Naive thymus-derived CD4-positive, alpha-beta T cell (primary cell): ENCODE measurements at places on chromosomes 7 and 10. TPM values are rescaled to one million over a fixed set of nuclear protein-coding genes. Genes with fewer than 3 reads are reported as not detected.

DNA sequence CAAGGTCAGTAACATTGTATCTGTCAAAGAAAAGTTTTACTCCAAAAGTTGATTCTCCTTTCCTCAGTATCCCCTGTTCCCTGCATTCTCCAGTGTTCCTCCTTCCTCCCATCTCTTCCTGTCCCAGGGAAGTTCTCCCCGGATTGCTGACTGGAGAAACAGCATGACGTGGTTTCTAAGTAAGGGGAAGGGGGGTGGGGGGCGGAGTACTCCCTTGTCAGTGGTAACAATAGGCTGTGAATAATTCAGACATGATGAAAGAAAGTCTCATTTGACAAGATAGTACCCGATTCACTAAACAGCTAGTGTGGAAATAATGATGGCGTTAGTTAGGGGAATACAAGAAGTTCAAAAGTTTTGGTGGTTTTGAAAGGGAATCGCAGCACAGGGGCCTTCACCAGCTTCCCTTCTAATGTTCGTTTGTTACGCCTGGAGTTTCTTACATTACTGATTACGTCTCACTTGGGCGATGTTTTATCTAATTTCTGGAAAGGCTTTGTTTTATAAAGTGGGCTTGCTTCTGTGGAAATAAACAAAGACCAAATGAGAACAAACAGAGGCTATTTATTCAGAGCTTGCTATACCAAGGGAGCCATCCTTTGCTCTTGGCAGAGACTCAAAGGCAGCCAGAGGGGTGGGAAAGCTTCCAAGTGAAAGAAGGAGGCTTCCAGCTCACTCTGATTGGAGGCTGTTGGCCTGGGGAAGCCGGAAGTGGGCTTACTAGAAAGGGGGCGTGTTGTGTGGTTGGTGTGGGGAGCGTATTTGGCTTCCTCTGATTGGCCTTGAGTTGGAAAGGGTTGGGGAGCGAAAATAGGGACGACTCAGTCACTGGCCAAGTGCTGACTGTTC is 453.7 kb downstream of the SDK1 start:
- no peaks in the 10 kb centered on the region for H3K36me3 ChIP-seq
- no peak overlapping the region for H3K4me3 ChIP-seq
- no peak overlapping the region for H3K27ac ChIP-seq
- DNase-seq: no peak
- H3K27me3 ChIP-seq: no peaks in the 10 kb centered on the region

DNA sequence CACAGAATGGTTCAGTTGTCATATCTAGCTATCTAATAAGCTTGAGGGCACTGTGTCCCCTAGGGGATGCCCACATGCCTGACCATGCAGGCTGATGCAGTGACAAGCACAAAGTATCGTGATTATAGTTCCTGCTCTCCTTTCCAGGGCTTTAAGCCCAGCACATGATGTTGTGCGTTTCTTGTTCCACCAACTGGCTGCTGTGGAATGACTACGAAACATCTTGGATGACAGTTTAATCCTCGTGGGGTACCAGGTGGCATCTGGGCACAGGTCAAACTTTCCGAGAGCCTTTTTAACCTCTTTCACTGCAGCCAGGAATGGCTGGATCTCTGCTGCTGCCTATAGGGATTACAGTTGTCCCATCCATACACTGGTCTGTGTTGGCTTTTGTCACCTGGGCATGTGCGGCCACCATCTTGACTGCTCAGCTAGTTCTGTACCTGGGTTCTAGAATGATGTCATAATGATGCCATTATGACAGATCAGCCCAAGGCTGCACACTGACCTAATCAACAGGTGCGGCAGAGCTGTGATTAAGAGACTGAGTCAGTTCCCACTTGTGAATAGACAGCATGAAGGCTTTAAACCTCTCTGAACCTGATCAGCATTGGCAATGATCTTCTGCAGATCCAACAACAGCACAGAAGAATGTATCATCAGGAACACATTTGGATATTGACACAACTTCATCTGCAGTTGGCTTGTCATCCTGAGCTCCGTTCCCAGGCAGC is 144.1 kb downstream of the DLG5 start:
- no peak overlapping the region for H3K4me3 ChIP-seq
- H3K27me3 ChIP-seq: no peaks in the 10 kb centered on the region
- H3K27ac ChIP-seq: no peak overlapping the region
- H3K4me1 ChIP-seq: no peaks in the 10 kb centered on the region

GRCh38 chr10:127979566-127979965 is 72.7 kb downstream of the PTPRE start:
- no peak overlapping the region for H3K27ac ChIP-seq
- H3K27me3 ChIP-seq: no peaks in the 10 kb centered on the region
- H3K4me1 ChIP-seq: no peaks in the 10 kb centered on the region
- H3K4me3 ChIP-seq: no peak overlapping the region

DNA sequence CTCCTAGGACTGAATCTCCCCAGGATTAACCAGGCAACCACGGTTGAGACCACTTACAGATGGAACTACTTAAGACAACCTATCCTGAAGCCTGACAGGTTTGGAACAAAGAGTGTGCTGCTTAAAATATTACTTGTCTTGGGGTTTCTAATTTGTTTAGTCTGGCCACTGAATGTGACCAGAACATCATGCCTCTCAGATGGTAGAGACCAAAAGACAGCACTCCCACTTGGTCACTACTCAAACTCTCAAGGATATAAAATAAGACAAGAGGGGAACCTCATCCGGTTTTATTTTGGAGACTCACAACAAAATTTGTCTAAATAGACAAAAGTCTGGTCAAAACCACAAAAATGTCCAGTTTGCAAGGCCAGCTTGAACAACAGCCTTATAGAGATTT is 15.3 kb downstream of the MRPL32 start:
- no peak overlapping the region for H3K4me3 ChIP-seq
- H3K27me3 ChIP-seq: no peaks in the 10 kb centered on the region
- H3K27ac ChIP-seq: no peak overlapping the region
- DNase-seq: no peak
- no peaks in the 10 kb centered on the region for H3K36me3 ChIP-seq

- DNase-seq: no peak
- no peaks in the 10 kb centered on the region for H3K27me3 ChIP-seq
- H3K4me1 ChIP-seq: no peaks in the 10 kb centered on the region
- no peak overlapping the region for H3K27ac ChIP-seq
These were observed 118.5 kb upstream of the CHST15 start for GRCh38 chr10:124211921-124212320.

DNA sequence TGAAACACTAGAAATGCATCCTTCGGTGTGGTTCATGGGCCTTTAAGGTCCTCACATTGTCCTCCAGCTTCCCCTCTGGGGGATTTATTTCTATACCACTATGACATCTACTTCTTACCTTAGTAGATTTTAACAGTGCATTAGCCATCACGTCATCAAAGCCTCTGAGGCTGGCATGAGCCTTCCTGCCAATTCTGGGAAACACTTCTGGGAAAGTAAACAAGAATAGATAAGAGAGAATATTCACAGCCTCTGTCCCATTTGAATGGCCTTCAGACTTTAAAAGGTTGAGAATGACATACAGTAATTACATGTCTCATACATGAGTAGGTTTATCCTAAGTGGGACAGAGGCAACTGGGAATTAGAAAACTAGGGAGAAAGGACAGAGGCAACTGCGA is 89.7 kb downstream of the AMPH start:
- H3K27ac ChIP-seq: no peak overlapping the region
- no peak overlapping the region for H3K4me3 ChIP-seq
- peaks cover 3% of the 10 kb centered on the region for H3K27me3 ChIP-seq
- no peak for DNase-seq
- no peaks in the 10 kb centered on the region for H3K4me1 ChIP-seq

DNA sequence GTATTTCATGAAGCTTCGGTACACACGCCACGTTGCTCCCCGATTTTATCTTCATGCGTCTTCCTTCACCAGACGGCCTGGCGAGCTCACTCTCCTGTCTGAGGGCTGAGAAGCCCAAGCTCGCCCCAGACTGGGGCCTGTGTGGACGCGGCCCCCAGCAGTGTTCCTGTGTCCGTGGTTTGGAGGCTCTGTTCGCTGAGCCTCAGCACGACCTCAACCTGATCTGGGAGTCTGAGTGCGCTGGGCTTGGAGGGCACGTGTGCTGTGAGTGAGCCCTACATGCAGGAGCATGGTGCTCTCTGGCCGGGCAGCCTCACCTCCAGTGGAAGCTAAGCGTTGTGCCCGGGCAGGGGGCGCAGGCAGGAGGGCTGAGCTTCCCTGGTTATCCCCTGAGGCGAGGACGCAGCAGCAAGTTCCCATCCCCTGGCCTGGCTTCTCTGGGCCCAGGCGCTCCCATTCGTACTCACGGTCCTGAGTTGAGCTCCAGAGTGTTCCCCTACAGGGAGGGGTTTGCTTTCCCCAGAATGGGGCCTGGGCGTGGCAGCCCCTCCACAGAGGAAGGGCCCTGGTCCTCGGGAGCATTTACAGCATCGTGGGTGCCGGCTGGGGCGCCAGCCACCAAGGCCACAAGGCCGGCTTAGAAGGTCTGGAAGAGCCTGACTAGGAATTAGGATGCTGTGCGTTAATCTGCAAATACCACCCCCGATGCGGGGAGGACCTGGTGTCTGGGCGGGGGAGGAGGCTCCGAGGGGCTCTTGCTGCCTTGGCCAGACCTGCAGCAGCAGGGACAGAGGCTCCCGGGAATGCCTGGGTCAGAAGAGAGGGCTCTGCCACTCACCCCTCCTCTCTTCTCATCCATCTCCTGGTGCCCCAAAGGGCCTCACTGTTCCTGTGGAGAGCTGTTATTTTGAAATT is 400.6 kb downstream of the DNAJB6 start:
- H3K36me3 ChIP-seq: no peaks in the 10 kb centered on the region
- DNase-seq: no peak
- H3K27ac ChIP-seq: no peak overlapping the region
- no peaks in the 10 kb centered on the region for H3K27me3 ChIP-seq
- H3K4me3 ChIP-seq: no peak overlapping the region
- H3K4me1 ChIP-seq: no peaks in the 10 kb centered on the region

DNA sequence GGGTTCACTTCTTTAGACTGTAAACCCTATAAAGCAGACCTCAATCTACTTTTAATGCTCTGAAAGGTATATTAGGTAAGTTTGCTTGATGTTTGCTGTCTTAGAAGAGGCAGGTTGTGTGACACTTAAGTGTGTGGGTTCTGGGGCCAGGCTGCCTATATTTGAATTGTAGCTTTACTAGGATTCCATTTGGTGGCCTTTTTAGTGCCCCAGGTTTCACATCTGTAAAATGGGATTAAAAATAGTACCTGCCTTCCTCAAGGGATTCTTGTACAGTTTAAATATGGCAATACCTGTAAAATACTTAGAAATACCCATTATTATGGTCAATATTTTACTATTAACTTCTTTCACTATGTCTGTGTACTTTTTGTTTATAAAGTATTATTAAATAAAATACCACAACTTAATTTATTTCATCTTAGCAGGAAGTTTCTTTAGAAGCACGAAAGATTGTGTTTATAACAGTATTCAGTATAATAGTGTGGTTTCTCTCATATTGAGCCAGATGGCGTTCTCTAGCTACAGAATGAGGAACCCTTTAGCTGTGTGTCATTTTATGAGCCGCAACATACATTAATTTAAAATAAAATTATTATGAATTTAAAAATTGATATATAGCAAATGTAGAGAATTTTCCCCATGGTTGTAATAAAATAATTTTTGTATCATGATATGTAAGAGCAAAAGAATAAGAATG is 94.2 kb downstream of the CDK14 start:
- H3K27ac ChIP-seq: no peak overlapping the region
- no peaks in the 10 kb centered on the region for H3K4me1 ChIP-seq
- DNase-seq: no peak
- no peaks in the 10 kb centered on the region for H3K36me3 ChIP-seq
- no peaks in the 10 kb centered on the region for H3K27me3 ChIP-seq

The ANXA8 gene
- not detected for polyA plus RNA-seq

The AKR1B1 gene
- polyA plus RNA-seq: 169 TPM

The MEIG1 gene
- 1.3 TPM for polyA plus RNA-seq

The CYP26C1 gene
- polyA plus RNA-seq: not detected

The PRKCQ gene
- 44.3 TPM for polyA plus RNA-seq
